ENCODE measurements at places on chromosomes 11 and 22.

DNA sequence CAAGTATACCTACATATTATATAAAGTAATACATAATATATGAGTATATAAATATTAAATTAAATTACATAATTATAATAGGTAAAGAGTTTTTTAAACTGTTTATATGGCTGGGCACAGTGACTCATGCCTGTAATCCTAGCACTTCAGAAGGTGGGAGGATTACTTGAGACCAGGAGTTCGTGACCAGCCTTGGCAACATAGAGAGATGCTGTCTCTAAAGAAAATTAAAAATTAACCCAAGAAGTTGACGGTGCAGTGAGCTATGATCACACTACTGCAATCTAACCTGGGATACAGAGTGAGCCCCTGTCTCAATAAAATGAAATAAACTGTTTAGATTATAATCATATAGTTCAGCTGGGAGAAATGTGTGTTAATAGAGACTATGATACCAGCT, 363.0 kb downstream of the DDX10 start:
- DNase-seq = no peak

- no peak for DNase-seq
Observed at GRCh38 chr22:37230673-37231405, 13.2 kb downstream of the RAC2 start.

GRCh38 chr11:119322921-119323531, 6.1 kb upstream of the MCAM start:
- DNase-seq = no peak

- DNase-seq = no peak
Observed at GRCh38 chr11:79610139-79610538, 169.3 kb upstream of the TENM4 start.

DNA sequence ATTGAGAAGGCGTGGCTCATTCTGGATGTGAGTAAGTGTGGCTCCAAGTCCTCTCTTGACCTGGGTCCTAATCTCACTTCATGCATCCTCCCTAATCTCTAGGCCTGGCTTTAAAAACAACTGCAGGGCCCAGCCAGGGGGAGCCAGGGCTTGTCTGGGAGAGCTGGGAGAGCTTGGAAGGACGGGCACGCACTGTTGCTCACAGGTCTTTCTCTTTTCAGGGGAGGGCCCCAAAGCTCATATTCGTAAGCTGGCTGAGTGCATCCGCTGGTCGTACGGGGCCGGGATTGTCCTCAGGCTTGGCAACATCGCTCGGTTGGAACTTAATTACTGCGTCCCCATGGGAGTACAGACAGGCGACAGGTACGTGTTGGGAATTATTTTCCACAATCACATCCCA, 34.1 kb upstream of the PARVB start:
- no peak for DNase-seq

- DNase-seq = no peak
Observed at GRCh38 chr11:1496091-1496760, 9.6 kb upstream of the MOB2 start.

GRCh38 chr11:10728789-10729472, 22.1 kb upstream of the CTR9 start:
- DNase-seq = no peak

DNA sequence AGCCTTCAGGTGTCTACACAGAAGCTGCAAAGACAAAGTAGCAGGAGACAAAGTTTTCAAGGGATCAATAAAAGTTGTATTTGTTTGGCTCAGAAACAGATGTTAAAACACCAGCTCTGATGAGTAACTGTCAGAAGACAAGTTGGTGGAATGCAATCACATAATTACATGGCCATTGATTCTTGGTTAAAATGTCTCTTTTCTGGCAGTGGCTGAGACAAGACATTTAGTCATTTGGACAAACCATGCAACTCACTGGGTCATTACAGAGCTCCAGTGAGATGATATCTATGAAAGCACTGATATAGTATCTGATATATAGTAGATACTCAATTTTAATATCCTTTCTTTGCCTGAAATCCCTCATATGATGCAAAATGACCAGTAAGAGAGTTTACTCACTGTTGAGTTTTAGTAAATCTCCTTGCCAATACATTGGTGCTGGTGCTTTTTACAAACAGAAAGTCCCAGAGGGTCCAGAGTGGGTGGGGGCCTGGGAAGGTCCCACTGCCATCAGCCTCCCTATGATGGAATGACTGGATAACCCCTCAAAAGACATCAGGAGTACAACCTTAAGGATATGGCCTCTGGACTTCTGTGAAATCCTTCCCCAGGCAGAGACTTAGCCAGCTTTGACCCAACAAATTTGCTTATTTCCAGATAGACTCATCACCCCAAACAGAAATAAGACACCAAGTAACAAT, 95.0 kb downstream of the SLC1A2 start:
- DNase-seq = no peak

GRCh38 chr11:76903325-76903724, 42.6 kb downstream of the ACER3 start:
- DNase-seq = no peak

DNA sequence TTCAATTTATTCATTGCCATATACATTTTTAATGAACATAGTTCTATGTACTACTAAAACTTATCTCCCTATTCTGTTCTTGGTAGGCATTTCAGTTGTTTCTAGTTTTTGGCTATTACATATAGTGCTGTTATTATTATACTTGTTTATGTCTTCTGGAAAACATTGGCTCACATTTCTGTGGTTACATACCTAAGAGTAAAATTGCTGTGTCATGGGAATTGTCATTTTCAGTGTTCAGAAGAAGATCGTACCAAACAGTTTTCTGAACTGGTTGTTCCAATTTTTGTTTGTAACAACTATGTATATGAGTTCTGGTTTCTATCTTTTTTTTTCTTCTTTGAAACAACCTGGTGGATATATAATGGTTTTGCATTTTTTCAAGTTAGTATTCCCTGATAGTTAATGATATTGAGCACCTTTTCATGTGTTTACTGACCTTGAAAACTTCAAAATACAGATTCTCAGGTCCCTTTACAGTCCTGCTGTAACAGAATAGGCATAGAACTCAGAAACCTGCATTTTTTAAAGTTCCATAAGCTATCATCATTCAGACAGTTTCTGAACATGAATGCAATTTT, 230.7 kb downstream of the JRKL start:
- DNase-seq = no peak

Measured in A549 (cell line).